ENCODE measurements at places on chromosomes 3 and 15. TPM values are rescaled to one million over a fixed set of nuclear protein-coding genes. Genes with fewer than 3 reads are reported as not detected.

The ACP3 gene
- total RNA-seq = not detected

- H3K27me3 ChIP-seq = no peaks in the 10 kb centered on the region
- H3K27ac ChIP-seq = no peak overlapping the region
- H3K4me1 ChIP-seq = no peaks in the 10 kb centered on the region
- no peak for DNase-seq
These were observed 373.4 kb downstream of the OCA2 start for GRCh38 chr15:27725731-27726130.

The SH2D7 gene
- total RNA-seq = not detected

DNA sequence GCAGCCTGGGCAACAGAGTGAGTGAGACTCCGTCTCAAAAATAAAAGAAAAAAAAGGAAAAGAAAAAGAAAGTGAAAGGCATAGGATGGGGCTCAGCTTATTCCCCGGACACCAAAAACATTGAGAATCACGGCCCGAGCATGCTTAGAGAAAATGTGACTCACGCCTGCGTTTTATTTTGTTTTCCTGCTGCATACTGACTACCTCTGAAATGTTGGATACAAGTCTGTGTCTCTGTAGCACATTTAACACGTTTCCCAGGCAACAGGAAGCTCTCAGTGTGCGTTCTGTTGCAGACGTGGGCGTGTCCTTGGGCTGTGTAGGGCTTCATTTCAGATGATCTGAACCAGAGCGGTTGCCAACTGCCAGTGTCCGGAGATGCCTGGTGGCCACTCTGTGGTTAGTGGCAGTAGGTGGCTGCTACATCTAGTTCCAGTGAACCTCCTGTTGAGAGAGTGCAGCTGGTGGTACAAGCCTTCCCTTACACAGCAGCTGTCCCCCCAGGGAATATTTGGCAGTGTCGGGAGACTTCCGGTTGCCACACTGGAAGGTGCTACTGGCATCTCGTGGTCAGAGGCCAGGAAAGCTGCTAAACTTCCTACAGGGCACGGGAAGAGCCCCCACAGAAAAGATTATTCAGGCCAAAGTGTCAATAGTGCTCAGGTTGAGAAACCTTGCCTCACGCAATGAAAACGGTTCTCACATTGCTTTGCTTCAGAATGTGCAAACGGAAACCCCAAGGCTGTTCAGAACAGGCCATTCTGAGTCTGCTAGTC is 3.0 kb downstream of the SLC51A start:
- peak overlapping the region; percentile 89 for H3K27ac ChIP-seq
- H3K27me3 ChIP-seq = no peaks in the 10 kb centered on the region
- peaks cover 13% of the 10 kb centered on the region for H3K4me1 ChIP-seq
- H3K36me3 ChIP-seq = no peaks in the 10 kb centered on the region
- peak; percentile 91 for DNase-seq

DNA sequence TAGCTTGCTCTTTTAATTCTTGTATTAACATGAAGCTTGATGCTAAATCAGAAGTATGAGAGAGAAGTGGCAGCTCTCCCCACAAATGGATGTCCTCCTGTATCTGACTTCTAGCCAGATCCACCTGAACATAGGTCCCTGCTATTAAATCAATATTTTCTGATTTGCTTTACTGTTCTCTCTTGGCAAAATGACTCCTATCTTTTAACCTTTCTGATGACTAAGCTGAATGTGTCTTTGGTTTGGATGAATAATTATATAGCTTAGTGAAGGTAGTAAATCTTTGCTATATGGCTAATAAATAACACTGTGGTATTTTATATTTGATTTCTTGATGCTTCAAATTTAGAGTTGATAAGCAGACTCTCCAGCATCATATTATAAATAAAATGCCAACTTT is 28.3 kb upstream of the ARL14 start:
- no peak overlapping the region for H3K27ac ChIP-seq
- no peak overlapping the region for H3K4me3 ChIP-seq
- no peak for DNase-seq
- no peaks in the 10 kb centered on the region for H3K4me1 ChIP-seq

DNA sequence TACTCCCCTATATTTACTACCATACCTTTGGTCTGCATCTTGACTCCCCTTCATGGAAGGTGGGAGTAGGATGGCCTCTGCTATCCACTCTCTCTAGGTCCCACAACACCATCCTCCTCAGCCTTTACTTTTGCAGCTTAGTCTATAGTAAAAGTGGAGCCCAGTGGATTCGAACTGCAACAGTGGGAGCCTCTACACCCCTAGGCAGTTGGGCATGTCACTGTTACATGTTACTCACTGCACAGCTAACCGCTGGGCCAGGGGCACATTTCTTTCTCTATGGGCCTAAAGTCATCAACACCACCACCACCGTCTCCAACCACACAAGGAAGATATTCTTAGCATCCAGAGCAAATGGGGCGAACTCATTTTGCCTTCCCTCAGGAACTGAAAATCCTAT is 62.9 kb downstream of the KLF13 start:
- peaks cover 54% of the 10 kb centered on the region for H3K4me1 ChIP-seq
- H3K27me3 ChIP-seq = no peaks in the 10 kb centered on the region
- peak overlapping the region; percentile 22 for H3K4me3 ChIP-seq
- DNase-seq = peak; percentile 56
- H3K27ac ChIP-seq = no peak overlapping the region
- peaks cover 13% of the 10 kb centered on the region for H3K36me3 ChIP-seq

DNA sequence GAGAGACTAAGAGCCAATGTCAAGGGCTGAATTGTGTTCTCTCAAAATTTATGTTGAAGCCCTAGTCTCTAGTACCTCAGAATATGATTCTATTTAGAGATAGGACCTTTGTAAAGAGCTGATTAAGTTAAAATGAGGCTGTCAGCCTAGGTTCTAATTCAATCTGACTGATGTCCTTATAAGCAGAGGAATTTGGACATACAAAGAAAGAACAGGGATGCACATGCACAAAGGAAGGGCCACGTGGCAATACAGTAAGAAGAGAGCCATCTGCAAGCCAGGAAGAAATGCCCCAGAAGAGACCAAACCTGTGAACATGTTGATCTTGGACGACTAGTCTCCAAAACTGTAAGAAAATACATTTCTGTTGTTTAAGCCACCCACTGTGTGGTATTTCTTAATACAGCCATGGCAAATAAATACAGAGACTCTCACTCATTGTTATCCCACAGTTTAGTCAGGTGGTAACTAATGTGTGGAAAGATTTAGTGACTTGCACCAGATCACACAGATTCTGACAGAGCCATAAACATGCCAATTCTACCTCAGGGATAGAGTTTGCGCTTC is 652.2 kb downstream of the NAALADL2 start:
- H3K4me1 ChIP-seq = no peaks in the 10 kb centered on the region
- no peaks in the 10 kb centered on the region for H3K36me3 ChIP-seq
- DNase-seq = no peak
- no peak overlapping the region for H3K27ac ChIP-seq

The ADPGK gene
- 107 TPM for total RNA-seq

DNA sequence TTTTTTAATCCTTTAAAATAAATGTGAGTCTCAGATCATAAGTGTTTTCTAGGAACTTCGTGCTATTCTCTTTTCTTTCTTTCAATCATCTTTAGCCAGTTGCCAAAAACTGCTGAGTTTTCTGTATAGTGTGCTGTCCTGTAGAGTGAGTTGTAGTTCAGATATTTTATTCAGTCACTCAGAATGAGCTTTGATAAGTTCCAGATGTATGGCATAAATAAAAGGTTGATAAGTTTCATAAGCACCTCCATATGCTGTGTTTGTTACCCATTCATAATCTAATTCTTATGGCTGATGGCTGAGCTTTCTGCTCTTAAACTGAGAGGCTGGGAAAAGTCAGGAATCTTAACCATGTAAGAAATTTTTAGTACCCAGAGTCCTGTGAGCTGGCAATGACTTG is 59.3 kb upstream of the COL6A6 start:
- no peak overlapping the region for H3K4me3 ChIP-seq
- H3K36me3 ChIP-seq = no peaks in the 10 kb centered on the region
- peaks cover 3% of the 10 kb centered on the region for H3K27me3 ChIP-seq
- no peaks in the 10 kb centered on the region for H3K4me1 ChIP-seq
- no peak for DNase-seq

The CCNL1 gene
- total RNA-seq = 171 TPM

GRCh38 chr15:91908391-91908790 is 54.9 kb downstream of the SLCO3A1 start:
- H3K4me1 ChIP-seq = peaks cover 13% of the 10 kb centered on the region

DNA sequence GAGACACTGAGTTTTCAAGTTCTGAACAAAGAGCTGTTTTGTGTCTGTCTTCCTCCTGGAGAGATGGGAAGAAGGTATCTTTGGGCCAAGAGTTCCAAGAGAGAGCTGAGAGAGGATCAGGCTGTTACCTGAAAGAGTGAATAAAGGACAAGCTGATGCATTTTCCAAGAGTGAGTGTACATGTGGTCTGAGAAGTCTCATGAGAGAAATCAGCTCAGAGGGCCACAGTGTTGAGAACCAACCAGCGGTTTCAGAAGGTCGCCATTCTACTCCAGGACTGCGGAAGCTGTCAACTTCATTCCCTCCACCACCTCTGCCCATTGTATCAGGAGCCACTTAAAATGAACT is 42.7 kb upstream of the PPP2R3A start:
- no peaks in the 10 kb centered on the region for H3K36me3 ChIP-seq
- H3K4me3 ChIP-seq = no peak overlapping the region
- no peaks in the 10 kb centered on the region for H3K4me1 ChIP-seq
- DNase-seq = peak; percentile 18
- H3K27ac ChIP-seq = no peak overlapping the region

DNA sequence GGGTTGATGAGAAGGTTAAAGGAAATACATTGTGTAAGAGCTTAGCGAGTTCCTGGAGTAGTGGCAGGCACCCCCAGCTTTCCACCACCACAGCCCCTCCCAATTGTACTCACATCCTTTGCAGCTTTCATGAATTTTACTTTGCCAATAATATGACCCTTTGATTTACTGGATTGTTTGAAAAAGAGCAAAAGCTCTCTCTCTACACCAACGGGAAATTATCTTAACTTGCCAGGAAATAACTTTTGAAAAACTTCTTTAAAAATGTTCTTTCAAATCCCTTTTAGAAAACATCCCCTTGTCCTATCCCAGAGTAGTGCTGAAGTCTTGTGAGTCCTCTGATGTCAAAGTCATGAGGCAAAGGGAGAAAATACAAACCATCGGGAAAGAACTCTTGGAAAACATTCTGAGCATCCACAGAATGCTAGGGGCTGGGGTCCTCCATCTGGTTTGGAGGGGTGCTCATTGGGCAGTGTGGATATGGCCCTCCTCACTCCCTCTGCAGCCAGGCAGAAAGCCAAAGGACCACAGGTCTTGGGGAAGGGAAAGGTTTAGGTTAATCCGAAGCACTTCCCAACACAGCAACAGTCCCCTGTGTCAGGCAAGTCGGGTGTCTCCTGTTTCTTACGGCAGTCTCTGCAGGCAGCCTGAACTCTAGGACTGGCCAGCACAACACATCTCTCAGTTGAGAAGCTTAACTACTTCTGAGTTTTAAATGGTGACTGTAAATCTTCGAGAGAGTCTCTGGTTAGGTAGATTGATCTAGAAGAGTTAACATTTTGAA is 36.5 kb downstream of the BOC start:
- no peaks in the 10 kb centered on the region for H3K36me3 ChIP-seq
- no peak for DNase-seq
- H3K27me3 ChIP-seq = peaks cover 1% of the 10 kb centered on the region

- no peak overlapping the region for H3K27ac ChIP-seq
- peaks cover 3% of the 10 kb centered on the region for H3K27me3 ChIP-seq
- peaks cover 12% of the 10 kb centered on the region for H3K4me1 ChIP-seq
- no peaks in the 10 kb centered on the region for H3K36me3 ChIP-seq
- no peak for DNase-seq
These were observed 58.5 kb downstream of the ADAMTS7 start for GRCh38 chr15:78752492-78753358.

GRCh38 chr3:32113981-32114545 is 7.6 kb downstream of the GPD1L start:
- peak; percentile 69 for DNase-seq
- peak overlapping the region; percentile 80 for H3K4me3 ChIP-seq
- H3K36me3 ChIP-seq = peaks cover 20% of the 10 kb centered on the region
- H3K27ac ChIP-seq = peak overlapping the region; percentile 96

DNA sequence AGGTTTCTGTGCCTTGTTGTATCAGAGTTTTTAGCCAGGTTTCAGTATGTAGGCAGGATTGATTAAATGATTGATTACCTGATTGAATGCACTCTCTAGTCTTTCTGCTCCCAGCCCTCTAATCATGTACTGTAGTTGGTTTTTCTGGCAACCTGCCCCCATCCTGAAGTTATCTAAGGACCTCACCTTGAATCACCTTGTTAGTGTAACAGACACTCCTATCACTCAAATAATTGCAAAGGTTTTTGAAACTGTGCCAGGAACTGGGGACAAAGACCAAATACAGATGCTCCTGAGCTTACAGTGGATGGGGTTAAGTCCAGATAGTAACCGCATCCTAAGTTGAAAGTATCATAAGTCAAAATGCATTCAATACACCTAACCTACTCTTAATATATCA is 141.5 kb upstream of the EIF1B start:
- no peaks in the 10 kb centered on the region for H3K36me3 ChIP-seq
- no peak for DNase-seq
- no peak overlapping the region for H3K4me3 ChIP-seq
- peaks cover 2% of the 10 kb centered on the region for H3K4me1 ChIP-seq

The GOLGA8Q gene
- total RNA-seq = not detected

DNA sequence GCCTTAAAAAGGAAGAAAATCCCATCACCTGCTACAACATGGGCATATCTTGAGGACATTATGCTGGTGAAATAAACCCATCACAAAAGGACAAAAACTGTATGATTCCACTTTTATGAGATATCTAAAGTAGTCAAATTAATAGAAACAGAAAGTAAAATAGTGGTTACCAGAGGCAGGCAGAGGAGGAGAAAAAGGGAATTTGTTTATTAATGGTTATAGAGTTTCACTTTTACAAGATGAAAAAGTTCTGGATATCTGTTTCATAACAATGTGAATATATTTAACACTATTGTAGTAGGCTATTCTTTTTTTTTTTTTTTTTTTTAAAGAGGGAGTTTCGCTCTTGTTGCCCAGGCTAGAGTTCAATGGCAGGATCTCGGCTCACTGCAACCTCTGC is 40.4 kb downstream of the DPH3 start:
- H3K4me1 ChIP-seq = peaks cover 2% of the 10 kb centered on the region
- H3K27ac ChIP-seq = no peak overlapping the region
- H3K4me3 ChIP-seq = no peak overlapping the region
- no peaks in the 10 kb centered on the region for H3K27me3 ChIP-seq

- H3K27ac ChIP-seq = no peak overlapping the region
- peak; percentile 27 for DNase-seq
- no peaks in the 10 kb centered on the region for H3K4me1 ChIP-seq
- no peaks in the 10 kb centered on the region for H3K36me3 ChIP-seq
- H3K4me3 ChIP-seq = no peak overlapping the region
These were observed 28.8 kb upstream of the TF start for GRCh38 chr3:133717424-133717823.

The STXBP5L gene
- not detected for total RNA-seq

GRCh38 chr3:9552252-9552999 is 1.2 kb downstream of the LHFPL4 start:
- DNase-seq = peak; percentile 87
- H3K4me3 ChIP-seq = no peak overlapping the region
- no peak overlapping the region for H3K27ac ChIP-seq

DNA sequence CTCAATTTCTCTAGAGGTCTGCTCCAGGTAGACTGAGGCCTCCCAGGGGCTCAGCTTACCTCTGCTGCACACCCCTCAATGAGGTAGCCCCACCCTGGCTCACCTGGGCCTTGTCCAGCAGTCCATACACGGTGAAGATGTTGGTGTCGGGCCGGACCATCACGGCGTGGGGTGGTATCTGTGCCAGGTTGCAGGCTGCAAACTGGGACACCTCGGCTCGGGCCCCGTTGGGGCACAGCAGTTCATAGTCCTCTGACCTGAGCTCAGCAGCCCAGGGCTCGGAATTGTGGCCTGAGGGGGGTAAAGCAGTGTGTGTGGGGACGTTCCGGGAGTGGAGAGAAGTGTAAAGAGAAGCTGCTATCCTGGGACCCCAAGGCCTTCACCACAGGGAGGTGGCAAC is 23.2 kb downstream of the MELTF start:
- no peaks in the 10 kb centered on the region for H3K36me3 ChIP-seq
- H3K27me3 ChIP-seq = no peaks in the 10 kb centered on the region
- no peak for DNase-seq
- H3K4me1 ChIP-seq = peaks cover 11% of the 10 kb centered on the region
- no peak overlapping the region for H3K4me3 ChIP-seq
